Left forelimb (tissue), 1 donor: ENCODE measurements at places on chromosomes 16 and 17.

DNA sequence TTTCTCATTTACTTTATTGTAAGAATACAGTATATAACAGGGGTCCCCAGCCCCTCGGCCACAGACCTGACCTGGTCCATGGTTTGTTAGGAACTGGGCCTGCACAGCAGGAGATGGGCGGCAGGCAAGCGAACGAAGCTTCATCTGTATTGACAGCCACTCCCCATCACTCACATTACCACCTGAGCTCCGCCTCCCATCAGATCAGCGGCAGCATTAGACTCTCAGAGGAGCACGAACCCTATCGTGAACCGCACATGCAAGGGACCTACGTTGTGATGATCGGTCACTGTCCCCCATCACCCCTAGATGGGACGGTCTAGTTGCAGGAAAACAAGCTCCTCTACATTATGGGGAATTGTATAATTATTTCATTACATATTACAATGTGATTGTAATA is 410.6 kb downstream of the SLC39A11 start:
- no peak for DNase-seq

DNA sequence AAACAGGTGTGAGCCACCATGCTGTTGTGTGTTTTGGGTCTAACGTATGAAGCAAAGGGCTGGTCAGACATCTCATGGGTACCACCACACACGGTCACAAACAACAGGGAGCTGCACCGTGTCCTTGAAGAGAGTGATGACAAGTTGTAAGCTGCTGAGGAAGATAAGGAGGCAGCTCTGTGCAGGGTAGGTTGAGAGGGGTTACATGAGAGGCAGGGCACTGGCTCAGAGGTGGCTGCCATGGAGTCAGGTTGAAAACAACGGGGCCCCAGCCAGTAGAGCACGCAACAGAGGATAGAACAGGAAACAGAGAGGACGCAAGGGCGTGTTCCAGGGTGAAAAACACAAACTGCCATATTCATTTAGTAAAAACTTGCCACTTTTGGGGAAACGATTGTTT is 52.2 kb downstream of the TRARG1 start:
- no peak for DNase-seq

DNA sequence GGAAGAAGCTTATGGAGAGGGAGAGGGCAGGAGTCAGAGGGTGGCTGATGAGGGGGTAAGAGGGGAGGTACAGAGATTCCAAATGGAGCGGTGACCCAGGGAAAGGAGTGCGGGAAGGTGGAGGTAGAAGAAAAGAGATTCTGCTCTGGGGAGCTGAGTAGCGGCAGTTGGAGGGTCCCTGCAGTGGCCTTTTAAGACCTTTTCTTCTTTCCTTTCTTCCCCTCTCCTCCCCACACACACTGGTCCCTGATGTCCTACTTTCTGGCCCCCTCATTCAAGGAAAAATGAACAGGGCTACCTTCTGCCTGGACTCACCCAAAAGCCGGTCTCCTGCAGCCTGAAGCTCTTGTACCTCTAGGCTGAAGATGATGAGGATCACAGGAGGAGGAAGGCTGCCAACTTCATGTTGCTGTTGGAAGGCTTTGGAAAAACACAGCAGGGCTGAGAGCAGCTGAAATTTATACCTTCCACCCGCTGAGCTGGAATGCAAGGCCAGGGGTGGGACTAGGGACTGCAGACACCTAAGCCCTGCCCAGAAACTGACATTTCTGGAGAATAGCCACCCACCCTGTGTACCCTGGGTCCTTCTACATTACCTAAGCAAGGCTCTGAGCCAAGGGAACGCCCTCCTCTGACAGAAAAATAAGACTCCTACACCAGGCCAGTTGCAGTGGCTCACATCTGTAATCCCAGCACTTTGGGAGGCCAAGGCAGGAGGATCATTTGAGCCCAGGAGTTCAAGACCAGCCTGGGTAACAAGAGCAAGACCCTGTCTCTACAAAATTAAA is 9.4 kb upstream of the HEATR6 start:
- DNase-seq = no peak

GRCh38 chr16:75262104-75262799 is 10.8 kb upstream of the BCAR1 start:
- DNase-seq = no peak

DNA sequence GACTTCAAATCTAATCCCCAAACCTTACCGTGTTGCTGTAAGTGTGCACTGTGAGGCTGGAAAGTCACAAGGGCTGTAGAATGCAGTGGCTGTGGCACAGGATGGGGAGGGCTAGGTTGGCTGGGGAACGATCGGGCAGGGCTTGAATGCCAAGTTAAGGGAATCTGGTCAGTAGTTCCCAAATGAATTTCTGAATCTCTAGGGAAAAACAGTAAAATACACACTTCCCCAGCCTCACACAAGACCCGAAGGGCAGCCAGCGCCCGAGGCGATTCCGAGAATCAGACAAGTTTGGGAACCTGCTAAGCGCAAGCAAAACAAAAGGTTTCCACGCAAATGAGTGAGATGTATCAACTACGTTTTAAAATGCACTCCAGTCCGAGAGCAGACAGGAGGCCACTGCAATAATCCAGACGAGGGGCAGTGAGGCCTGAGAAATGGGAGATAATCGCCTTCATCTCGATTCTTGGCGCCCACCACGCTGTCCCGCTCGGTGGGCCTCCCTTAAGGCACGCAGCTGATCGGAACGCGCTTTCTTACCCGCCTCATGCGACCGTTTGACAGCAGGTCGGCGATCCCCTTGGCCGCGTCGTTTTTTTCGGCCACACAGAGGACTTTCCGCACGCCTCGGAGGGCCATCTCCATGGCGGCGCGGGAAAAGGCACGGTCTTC is 599 bp downstream of the TOP3A start:
- no peak for DNase-seq

- DNase-seq = no peak
Measured at GRCh38 chr17:81238490-81238814, 403 bp downstream of the TEPSIN start.

DNA sequence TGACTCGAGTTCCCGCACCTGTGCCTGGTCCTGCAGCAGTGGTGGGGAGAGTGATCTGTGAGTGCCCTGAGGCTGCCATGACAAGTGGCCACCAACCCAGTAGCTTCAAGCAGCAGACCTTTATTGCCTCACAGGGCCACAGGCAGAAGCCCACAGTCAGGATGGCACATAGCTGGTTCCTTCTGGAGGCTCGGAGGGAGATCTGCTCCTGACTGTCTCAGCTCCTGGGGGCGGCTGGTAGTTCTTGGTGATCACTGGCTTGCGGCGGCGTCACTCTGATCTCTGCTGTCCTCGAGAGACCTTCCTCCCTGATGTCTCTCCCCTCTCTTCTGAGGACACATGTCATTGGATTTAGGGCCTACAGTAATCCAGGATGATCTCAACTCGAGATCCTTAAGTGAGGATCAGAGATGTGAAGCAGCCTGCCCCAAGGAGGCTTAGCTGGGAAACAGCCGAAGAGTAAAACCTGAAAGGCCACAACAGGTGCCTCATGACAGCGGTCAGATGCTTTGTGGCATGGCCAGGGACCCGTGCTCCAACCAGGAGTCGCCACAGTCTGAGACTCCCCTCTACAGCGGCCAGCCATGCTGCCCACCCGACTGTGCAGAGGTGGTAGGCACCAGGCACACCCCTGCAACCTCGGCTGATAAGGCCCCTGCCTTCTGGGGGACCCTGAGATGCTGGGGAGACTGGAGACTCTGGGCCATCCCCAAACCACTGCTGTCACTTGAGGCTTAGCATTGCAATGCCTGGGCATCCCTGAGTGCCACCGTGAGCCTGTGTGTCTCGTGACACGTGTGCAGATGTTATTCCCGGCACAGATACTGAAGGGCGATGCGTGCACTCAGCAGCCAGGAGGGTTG is 30.0 kb upstream of the SLC38A10 start:
- DNase-seq = no peak

DNA sequence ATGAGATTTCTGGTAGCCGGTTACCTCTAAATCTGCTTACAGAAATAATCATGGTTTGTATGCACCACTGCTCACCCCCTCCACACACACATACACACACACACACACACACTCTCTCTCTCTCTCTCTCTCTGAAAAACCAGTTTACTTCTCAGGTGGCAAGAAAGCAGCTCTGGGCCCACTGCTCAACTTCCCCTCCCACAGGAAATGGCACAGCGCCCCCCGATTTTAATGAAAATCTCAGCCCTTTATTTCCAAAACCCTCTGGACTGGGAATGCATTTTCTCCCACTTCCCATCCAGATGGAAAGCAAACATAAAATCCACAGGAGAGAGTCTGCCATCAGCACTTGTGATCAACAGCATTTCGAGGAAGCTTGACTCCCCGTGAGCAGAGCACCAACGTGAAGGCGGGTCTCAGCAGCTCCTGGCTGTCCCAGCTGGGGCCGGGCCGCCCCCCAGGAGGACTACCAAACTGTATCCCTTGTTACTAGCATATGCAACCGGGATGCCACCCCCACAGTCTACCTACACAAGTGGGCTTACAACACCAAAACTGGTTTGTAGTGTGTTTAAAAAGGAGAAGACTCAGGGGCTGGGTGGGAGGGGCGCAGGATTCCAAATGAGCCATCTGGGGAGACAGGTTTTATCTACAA is 121.1 kb downstream of the SLC39A11 start:
- no peak for DNase-seq

DNA sequence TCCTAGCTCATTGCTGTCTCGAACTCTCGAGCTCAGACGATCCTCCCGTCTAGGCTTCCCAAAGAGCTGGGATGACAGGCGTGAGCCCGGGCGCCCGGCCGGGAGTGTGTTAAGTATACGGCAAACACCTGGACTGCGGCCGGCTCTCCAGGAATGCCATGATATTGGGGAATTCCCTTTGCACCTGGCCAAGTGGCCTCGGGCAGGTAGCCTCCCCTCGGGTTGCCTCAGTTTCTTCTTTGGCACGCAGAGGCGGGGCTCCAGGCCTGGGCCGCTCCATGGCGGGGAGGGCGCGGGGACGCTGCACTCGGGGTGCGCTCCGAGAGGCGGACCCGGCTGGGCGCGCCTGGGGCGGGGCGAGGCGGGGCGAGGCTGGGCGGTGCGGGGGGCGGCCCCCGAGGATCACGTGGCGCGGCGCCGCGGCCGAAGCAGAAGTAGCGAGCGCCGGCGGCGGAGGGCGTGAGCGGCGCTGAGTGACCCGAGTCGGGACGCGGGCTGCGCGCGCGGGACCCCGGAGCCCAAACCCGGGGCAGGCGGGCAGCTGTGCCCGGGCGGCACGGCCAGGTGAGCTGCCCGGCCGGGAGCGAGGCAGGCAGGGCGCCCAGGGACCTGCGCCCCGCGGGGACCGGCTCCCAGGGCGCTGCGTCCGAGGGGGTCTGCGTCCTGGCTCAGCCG is at the start of gene PLCG2:
PLCG2 (plus strand) TSS at position 431 of the 675 bp plus-strand sequence. CDS start 6,699 bp downstream, outside the sequence.
- DNase-seq = no peak

DNA sequence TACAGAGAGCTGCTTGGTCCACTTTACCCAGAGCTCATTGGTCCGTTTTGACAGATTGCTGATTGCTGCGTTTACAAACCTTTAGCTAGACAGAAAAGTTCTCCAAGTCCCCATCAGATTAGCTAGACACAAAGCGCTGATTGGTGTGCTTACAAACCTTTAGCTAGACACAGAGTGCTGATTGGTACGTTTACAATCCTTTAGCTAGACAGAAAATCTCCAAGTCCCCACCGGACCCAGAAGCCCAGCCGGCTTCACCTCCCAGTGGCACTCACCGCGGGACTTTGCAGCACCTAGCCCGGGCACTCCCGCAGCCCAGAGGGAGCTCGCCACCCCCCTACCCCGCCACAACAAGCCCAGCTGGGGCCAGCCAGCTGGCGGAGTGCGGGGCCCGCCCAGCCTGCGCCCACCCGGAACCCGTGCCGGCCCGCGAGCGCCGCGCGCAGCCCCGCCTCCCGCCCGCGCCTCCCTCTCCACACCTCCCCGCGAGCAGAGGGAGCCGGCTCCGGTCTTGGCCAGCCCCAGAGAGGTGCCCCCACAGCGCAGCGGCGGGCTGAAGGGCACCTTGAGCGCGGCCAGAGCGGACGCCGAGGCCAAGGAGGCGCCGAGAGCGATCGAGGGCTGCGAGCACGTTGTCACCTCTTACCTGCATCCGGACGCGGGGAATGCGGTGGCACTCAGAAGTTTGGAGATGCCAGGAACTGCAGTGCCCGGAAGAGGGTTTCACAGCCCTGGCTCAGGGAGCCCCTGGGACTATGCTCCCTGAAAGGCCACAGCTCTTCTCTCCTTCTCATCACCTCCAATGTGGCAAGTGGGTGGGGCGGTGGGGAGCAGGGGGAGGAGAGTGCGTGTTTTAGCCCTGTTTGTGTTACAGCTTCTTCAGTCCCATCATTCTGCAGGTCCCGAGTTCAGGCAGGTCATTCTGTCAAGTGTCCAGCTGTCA is 1504.5 kb downstream of the CDH11 start:
- peak; percentile 65 for DNase-seq

GRCh38 chr17:17560975-17561374 is 30.5 kb downstream of the PEMT start:
- DNase-seq = no peak

DNA sequence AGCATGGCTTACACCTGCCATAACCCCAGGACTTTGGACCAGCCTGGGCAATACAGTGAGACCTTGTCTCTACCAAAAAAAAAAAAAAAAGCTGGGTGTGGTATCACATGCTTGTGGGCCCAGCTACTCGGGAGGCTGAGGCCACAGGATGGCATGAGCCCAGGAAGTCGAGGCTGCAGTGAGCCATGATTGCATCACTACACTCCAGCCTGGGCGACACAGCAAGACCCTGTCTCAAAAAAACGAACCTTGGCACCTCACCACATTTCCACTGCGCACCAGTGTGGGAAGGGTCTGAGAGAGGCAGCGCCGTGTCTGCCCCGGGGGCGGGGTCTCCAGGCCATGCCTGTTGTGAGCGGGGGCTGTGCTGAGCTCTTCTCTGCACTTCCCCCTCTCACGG is 6.3 kb downstream of the ACSF3 start:
- no peak for DNase-seq

DNA sequence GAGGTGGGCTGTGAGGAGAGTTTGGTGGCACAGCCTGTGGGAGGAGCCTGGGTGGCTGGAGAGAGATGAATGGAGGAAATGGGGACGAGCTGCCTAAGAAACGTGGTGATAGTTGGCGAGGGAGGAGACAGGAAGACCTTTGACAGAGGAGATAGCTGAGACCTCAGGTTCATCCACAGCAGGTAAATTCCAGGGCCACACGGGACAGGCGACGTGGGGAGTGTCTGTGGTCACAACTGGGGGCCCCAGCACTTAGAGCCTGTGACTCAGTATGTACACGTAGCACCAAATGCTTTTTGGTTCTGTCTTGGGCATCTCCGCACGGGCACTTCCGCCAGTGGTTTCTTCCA is 7.7 kb downstream of the MINK1 start:
- no peak for DNase-seq

GRCh38 chr17:27544350-27545131 is 86.4 kb upstream of the LGALS9 start:
- no peak for DNase-seq

DNA sequence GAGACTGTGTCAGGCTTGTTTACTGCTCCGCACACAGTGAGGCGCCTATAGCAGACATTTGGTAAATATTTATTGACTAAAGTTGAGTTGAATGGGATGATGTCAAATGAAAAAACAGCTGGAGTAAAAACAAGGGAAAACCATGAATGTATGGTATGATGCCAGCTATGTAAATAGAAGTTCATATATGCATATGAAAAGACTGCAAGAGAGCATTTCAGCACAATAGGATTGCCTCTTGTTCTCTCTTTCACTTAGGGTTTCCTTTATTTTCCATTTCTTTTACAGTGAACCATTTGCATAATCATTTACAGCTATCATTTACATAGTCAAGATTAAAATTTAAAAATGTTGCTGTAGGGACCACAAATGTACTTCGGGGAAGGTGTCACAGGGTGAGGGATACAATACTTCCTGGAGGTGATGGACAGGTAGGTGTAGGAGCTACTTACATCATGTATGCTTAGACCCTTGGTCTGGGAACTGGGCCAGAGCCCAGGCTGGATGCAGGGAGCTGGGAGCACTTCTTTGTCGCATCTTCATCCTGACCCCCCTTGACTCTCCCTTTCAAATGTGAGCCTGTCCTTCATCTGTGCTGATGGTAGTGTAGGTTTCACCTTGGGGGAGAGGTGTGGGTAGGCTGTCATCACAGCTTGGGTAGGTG is 113.3 kb downstream of the UTP18 start:
- DNase-seq = no peak
